CD4-positive, alpha-beta memory T cell (primary cell): ENCODE measurements at places on chromosomes 5 and 9.

GRCh38 chr5:67815455-67816391, 399.8 kb upstream of the PIK3R1 start:
- no peak for DNase-seq

DNA sequence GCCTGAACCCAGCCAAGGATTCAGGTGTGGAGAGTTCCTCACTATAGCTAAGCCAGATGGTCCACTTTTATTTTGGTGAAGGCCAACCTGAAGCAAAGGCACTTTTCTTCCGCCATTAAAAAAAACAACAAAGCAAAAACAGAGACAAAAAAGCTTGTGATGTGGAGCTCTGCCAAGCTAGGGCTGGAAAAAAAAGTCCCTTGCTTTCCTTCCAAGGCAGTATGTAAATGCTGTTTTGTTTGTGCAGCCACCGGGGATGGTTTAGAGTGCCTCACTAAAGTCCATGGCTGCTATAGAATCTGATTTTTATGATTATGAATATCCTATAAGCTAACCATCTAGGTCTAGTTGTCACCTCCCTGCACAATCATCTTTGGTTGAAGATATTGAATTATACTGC, 14.9 kb downstream of the MEGF10 start:
- DNase-seq, result no peak

DNA sequence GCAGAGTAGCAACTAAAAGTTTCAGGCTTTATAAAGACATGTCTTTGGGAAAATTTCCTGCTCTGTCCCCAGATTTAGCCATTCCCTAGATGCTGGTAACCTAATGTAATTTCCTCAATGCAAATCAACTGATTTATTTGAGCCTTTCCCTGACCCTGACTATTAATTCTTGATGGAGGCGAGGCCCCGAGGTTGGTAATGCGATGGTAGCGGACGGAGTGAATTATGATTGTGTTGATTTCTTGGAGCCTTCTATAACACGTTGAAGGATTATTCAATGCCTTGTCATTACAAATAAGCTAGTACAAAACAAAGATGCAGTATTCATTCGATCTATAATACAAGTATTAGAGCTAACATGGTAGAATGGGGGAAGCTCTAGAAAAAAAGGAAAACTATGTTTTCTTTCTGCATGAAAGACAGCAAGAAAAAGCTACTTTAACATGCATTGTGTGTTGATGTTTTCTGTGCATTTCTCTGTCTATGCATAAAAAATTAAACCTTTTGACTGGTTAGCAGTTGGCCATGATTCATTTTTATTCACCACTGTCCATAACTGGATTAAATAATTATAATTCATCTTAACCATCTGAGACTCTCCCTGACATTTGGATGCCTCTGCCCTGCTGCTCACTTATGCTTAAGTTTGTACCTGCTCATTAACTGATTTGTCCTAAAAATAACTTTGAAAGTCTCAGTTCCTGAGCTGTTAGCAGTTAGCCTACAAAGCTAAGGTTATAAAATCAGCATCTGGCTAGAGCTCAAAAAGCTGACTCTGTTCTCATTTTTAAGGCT, 490.2 kb upstream of the NUDT12 start:
- DNase-seq, result no peak

DNA sequence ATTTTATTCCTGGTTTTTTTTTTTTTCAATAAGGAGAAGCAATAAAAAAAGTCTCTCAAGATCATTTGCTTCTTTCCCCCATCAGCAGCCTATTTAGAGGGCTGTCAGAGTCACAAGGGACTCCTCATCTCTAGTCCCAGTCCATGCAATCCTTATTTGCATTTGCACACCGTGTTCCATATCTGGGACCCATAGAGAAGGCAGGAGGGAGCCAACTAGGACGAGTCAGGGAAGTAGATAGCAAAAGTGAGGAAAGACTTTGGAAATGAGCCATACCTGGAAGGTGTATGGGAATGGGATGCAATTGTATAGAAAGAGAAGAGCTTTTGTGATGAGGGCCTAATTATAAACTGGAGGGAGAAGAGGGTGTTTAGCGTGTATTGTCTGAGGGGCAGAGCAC, 160.0 kb downstream of the PIK3R1 start:
- DNase-seq, result no peak

DNA sequence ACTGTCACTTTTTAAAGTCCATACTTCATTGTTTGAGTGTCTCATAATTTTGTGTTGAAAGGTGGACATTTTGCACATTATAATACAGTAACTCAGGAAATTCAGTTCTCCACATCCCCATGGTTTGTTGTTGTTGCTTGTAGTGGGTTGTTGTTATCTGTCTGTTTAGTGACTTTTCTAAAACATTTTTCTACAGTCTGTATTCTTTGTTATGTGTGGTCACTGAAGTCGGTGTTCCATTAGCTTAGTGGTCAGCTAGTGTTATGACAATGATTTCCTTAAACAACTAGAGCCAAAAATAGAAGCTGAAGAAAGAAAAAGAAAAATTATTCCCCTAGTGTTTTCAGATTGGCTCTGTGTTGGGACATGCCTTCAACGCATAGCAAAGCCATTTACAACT, 5.6 kb upstream of the IL33 start:
- DNase-seq, result no peak

DNA sequence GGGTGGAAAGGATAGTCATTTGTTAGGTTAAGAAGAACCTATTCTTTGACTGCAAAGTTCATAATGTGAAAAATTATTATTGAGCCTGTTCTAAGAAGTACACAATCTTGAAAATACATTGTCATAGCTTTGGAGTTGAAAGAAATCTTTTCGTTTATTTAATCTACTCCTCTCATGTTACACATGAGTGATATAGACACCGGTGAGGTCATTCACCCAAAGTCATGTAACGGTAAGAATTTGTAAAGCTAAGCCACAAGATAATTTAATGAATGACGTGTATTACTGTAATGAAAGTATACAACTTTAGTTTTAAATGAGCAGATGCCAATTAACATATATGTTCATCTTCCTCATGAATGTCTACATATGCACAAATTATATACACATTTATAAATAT, 284.1 kb upstream of the PDE4D start:
- DNase-seq, result no peak

DNA sequence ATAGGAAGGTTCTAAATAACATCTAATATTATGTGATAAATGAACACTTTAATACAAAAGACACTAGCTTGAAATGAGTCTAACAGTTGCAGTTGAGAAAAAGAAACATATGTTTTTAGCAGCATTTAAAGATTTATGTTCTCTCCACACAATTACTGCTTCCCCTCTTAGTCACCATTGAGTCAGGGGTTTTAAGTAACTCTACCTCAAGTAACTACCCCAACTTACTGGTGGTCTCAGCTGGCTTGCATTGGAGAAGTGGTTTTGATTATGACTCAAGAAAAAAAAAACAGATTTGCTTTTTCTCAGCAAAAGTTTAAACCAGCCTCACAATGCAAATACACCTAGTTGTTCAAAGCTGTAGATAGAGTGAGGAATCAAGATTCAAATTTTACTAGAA, 1216.5 kb upstream of the CDH9 start:
- no peak for DNase-seq

- no peak for DNase-seq
Observed at GRCh38 chr5:126056851-126057622, 366.2 kb upstream of the GRAMD2B start.

GRCh38 chr5:177524539-177524900, 7.8 kb upstream of the DDX41 start:
- no peak for DNase-seq

DNA sequence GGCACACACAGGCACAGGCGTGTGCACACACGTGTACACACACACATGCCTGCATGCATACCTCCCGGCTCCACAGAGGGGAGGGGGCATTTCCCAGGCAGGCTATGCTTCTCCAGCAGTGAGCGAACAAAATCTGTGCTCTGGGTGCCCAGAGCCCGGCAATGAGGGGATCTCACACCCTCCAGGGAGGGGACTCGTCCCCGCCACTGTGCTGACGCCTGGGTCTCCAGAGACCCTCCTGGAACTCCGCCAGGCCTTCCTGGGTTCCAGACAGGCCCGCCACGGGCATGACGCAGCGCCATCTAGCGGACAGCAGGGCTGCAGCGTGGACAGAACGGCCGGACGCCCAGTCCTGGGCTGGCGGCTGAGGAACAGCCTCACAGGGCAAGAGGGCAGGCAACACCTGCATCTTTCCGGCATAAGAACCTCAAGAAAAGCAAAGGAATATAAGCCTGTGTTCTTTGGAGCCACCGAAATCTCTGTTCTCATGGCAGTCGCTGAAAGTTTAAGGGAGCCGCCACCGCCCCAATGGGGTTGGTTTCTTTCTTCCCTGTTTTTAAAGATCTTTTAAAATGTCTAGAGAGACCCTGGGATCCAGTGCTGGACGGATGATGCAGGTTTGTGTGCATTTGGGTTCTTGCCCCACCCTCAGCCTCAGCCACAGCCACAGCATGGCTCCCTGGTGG, 135.6 kb upstream of the PPP1R26 start:
- DNase-seq, result peak; percentile 12

DNA sequence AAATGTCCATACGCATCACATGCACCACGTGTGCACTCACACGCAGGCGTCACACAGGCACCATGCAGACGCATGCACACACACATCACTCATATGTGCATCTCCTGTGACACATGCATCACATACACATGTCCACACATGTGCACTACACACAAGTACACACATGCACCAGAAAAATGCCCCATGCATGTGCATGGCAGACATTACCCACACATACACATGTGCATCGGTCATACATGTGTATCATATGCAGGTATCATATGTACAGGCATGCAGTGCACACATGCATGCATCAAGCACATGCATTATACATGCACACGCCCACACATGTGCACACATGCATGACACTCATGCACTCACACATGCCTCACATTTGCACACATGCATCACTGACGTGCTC, 26.1 kb downstream of the ADAMTS2 start:
- DNase-seq, result no peak

- DNase-seq, result no peak
Observed at GRCh38 chr5:147554261-147554817, 44.5 kb upstream of the DPYSL3 start.

DNA sequence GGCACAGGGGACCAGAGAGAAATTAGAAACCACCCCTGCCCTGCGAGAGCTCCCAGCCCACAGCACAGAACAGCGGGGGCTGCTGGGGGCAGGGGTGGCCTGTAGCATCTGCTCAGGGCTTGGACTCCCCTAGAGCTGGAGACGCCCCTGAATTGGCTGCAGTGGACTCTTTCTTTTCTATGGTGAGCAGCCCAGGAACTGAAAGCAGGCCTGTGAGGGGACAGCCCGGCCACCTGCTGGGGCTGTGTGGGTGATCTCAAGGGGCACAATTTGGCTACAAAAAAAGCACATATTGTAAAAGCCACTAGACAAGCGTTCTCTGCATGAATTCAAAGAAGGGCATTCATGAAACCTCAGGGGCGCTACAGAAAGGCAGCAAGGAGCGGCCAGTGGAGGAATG, 57.5 kb upstream of the ICE1 start:
- DNase-seq, result no peak

- DNase-seq, result no peak
Observed at GRCh38 chr9:109264877-109265587, 55.8 kb downstream of the EPB41L4B start.

- no peak for DNase-seq
Observed at GRCh38 chr5:22896152-22896551, 43.0 kb upstream of the CDH12 start.

- DNase-seq, result no peak
Observed at GRCh38 chr9:77851882-77852595, 179.6 kb downstream of the GNAQ start.

DNA sequence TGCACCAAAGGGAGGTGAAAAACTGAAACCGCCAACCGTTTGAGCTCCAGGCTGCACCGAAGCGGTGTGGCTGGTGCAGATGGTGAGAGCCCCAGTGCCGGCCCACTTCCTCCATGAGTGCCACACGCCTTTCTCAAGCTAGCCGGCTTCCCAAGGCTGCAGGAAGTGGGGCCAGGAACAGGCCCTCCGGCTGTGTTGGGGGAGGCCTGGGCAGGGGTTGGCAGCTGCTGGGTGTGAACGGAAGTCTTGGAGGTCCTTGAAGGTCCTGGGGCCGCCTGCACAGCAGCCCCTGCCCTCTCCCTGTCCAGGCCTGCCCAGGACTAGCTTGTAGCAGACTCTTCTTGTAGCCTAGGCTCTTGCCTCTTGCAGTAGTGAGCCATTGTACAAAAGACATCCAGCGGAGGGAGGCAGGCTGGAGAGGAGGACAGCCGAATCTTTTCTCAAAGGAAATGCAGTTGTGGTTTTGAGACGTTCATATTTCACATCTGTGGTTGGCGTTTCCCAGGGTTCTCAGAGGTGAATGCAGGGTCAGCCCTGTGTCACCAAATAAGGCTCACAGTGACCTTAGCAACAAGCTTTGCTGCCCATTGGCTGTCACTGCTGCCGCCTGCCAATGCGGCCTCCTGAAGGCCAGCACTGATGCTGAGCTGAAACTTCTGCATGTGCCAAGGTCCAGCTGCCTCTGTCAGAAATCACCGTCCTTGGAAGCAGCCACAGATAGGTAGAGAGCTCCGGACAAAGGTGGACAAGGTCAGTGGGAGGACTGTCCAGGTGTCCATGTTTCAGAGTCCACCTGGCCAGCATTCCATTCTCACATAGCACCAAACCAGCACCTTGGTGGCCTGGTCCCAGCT, 23.9 kb downstream of the IRF1 start:
- peak; percentile 86 for DNase-seq

GRCh38 chr5:96344678-96345577, 88.1 kb downstream of the PCSK1 start:
- DNase-seq, result peak; percentile 69

GRCh38 chr9:133484671-133485437, 6.0 kb upstream of the SLC2A6 start:
- no peak for DNase-seq

GRCh38 chr9:95025213-95026147, 292.0 kb downstream of the FANCC start:
- DNase-seq, result no peak

DNA sequence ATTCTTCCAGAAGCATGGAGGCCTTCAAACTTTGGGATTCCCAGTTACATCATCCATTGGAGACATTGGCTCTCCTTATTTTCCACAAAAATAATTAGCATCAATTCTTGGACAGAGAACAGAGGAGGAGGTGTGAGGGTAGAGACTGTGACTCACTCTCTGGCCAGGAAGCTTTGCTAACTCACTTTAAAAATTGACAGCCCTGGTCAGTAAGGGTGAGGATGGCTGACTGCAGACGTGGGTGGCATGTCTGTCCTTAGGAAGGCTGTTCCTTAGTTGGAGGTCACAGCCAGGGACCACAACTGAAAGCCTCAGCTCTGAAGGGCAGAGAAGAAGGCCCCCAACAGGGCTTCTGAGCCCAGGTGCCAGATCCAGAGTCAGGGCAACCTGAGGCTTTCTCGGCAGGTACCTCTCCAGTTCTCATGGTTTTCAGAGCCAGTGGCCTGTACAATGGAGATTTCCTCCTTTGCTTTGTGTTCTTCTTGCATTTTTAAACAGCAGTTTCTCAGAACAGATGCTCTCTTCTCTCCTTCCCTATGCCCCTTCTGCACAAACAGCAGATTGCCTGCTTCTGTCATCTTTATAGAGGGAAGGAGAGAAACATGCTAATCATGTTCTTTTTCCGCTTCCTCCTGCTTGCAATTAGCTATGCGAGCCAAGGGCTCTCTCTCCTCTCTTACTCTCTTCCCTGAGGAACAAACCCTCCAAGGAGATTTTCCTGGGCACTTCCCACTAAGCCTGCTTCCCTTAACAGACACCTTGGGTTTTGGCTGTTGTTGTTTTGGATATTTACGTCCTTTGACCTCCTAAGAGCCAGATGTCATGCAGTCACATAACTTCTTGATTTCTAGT, 92.5 kb upstream of the ZNF366 start:
- DNase-seq, result no peak
